GM12864 (cell line): ENCODE measurements at places on chromosomes 13 and 19.

- DNase-seq, result no peak
Observed at GRCh38 chr13:86066611-86067365, 267.6 kb upstream of the SLITRK6 start.

GRCh38 chr19:8487137-8487851, 15.1 kb downstream of the PRAM1 start:
- no peak for DNase-seq

- no peak for DNase-seq
Observed at GRCh38 chr19:15197942-15198341, 2.9 kb downstream of the NOTCH3 start.

DNA sequence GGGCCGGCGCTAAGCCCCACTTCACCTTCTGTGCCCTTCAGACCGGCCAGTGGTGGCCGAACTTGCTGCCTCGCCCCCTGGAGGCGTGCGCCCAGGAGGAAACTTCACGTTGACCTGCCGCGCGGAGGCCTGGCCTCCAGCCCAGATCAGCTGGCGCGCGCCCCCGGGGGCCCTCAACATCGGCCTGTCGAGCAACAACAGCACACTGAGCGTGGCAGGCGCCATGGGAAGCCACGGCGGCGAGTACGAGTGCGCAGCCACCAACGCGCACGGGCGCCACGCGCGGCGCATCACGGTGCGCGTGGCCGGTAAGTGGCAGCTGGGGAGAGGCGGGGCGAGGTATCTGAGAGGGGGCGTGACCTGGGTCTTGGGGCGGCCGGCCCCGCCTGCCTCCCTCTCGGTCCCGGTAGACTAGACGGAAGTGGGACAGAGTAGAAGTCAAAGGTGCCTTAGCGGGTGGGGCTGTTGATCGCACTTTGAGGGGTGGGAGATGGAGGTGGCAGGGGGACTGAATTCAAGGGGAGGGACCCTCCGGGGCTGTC, 5.6 kb downstream of the ICAM5 start:
- DNase-seq, result no peak

DNA sequence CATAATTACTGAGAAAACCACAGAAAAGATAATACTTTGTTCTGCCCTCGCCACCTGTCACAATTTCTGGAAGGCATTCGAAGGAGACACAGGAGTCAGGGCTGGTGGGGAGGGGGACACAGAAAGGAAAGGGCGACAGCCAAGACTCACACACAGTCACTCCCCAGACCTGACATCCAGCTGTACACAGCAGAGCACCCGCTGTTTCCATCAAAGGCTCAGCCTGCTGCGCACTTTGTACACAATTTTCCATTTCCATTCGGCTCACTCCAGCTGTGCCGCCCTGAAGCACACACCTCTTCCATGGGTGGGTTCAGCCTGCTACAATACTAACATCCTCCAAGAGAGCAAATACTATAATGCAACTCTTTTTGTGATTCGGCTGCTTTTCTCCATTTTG, 38.0 kb downstream of the STK24 start:
- no peak for DNase-seq

DNA sequence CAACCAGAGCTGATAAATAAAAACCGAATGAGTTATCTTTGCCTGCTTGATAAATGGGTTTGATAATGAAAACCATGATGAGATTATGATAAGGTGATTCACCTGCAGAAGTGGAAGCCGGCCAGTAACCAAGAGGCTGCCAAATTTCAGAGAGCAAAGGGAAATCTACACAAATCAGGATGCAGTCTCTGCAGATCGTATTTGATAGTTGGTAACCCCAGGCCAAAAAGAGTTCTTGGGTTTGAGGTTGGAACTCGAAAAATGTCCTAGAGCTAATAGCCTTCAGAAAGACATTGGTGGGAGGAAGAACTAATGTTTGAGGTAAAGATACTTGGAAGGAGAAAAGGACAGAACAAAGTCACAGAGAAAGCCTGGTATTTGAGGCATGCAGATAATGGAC, 9.6 kb upstream of the LATS2 start:
- DNase-seq, result no peak

- DNase-seq, result no peak
Observed at GRCh38 chr13:47249266-47249665, 352.4 kb upstream of the HTR2A start.

DNA sequence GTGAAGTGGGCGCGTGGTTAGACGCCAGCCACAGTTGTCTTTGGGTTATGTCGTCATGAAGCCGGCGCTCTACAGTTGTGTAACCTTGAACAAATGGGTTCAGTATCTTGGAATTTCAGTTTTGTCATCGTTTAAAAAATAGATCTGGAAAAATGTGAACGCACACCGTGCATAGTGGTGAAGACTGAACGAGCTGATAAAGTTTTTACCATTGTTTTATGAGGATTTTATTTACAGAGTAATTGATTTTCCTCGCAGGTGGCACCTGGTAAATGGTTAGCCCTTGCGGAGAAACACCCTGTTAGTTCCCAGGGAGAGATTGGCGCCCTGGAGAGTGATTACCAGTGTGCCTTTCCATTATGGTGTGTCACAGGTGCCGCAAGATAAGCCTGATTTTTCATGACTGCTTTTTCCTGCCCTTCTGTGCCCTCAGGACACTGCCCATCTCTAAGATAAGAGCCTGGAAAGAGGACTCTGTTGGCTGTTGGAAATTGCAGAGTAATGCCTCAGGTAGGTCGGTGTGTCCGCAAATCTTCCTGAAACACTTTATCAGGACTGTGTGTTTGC, 577 bp downstream of the ZNF181 start:
- no peak for DNase-seq

DNA sequence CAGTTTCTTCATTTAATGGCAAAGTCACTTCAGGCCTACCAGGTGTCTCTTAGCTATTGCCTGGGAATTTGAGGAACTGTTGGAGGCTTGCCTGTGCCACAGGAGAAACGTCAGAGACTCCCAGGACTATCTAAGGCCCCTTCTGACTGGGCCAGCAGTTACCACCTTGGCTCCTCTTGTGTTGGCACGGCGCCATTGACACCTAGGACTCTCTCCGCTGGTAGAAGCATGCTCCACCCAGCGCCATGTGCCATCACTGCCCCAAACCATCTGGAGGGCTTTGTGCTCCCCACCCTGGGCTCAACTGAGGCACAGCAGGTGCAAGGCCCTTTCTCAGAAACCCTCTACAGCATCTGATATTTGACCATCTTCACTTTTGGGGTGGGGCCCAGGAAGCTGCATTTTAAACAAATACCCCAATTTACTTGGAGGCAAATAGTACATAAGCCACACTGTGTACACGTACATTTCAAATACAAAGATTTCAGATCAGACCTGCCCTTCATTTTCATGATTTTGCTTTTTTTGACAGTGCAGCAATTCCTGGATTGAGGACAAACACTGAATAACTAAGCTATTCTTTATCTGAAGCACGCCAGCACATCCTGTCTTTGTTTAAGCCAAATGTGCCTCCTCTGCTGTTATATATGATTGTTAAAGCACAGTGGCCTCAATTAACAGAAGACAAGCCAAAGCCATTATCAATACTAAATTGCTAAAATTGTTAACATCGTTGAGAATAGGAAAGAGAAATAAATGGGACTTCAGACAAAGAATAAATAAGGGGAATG, 59.9 kb upstream of the TPP2 start:
- DNase-seq, result no peak

- no peak for DNase-seq
Observed at GRCh38 chr19:49859682-49860335, 7.6 kb downstream of the PNKP start.

DNA sequence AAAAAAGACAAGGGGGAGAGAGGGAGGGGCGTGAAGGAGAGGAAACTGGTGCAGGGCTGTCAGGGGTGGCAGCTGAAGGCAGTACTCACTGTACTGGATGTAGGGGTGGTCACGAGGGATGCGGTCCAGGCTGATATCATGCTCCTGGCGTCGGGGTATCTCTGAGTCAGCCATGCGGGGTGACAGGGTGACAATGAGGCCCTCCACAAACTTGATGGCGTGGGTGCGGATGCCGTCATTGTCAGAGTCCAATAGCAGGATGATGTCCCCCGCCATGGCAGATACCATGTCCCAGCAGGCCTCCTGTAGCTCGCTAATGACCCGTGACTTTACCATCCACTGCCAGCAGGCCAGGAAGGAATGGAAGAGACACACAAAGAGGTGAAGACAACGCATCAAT, 15.3 kb downstream of the SYMPK start:
- DNase-seq, result no peak

- no peak for DNase-seq
Observed at GRCh38 chr13:110187641-110188161, 119.3 kb downstream of the COL4A1 start.

DNA sequence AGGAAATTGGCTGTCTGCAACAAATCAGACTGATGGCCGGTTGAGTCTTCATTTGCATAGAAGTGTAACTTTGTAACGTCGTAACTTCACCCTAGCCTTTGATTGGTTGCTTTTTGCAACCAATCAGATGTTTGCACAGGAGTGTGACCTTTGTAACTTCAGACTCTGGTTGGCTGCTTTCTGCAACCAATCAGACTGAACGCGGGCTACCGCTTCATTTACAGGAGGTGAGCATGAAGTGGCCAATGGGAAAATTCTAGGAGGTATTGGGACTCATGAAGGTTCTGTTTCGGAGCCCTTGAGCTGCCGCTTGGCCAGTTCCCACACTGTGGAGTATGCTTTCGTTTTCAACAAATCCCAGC, 441 bp upstream of the ZNF559 start:
- DNase-seq, result peak; percentile 61

DNA sequence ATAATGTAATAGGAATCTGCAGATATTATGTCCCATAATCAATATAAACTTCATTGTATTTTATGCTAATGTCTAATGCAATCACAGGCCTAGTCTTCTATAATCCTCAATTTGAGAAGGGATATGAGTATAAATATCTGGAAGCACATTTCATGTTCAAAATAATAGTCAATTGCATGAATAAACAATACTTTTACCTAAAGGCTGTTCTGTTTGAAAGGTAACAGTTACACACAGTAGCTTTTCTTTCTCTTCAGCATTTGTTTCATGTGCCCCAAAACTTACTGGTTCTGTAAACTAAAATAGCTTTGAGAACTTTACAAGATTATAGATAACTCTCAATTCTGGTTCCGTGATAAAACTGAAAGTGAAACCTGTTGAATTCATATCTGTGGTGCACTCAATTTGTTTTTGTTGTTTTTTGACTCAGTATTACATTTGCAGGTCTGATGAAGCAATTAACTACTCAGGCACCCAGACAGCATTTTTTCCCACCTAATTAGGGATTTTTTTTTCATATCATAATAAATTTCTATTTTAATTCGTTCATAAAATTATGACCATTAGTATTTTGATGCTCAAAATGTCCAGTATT, 1193.8 kb downstream of the SLITRK1 start:
- no peak for DNase-seq

DNA sequence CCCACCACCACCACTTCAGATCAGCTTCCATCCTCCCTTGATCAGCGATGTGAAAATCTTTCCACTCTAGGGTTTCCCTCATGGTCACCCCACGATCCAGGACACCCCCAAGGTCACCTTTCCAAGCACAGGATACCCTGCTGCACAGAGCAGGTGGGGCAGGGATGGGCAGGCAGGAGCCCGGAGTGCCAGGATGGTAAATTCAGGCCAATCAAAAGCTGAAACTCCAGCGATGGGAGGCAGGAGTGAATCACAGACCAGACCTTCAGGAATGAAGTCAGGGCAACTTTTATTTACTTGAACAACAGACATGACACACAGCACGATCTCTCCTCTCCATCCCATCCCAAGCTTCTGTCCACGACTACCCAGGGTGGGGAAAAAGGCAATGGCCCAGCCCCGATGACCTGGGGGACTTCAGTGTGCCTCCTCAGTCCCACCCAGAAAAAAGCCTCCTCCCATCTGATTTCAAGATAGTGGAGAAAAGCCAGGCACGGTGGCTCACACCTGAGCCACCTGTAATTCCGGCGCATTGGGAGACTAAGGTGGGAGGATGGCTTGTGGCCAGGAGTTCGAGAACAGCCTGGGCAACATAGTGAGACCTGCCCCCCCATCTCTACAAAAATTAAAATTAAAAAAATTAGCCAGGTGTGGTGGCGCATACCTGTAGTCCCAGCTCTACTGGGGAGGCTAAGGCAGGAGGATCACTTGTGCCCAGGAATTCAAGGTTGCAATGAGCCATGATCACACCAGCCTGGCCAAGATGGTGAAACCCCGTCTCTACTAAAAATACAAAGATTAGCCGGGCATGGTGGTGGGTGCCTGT, 39.2 kb downstream of the ZSWIM4 start:
- DNase-seq, result no peak

- DNase-seq, result no peak
Observed at GRCh38 chr13:36883824-36884223, 36.2 kb downstream of the SMAD9 start.
